ENCODE measurements at places on chromosomes 11 and 22. TPM values are rescaled to one million over a fixed set of nuclear protein-coding genes. Genes with fewer than 3 reads are reported as not detected.

DNA sequence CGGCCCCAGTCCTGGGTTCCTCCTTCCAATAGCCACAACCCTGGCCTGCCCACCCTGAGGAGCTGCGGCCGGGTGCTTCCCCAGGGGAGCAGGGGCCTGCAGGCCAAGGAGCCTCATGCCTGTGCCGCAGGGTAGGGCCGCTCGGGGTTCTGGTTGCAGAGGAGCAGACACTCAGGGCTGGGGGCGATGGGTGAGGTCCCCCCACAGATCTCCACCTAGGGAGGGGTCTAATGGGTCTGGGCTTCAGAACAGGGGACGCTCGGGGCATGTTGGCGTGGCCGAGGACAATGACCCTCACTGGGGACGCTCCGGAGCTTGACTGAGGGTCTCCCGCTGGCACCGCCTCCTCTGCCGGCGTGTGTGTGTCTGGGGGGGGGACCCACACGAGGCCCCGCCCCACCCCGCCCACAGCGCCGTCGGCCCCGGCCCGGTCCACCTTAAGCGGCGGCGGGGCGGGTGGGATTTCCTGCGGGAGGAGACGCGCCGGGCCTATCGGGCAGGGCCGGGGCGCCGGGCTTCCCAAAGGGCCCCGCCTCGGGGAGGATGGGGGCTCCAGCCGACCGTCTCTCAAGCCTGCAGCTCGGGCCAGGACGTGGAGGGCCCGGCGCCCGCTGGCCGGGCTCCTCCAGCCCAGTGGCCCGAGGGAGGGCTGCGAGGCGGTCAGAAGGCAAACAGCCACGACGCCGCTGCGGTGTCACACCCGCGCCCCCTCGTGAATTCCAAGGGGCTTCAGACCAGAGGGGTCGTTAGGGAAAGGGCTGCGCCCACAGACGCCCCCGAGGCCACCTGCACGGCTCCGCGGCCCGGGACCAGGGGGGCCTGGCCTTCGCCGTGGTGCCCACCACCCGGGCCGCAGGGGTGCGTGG is 640 bp upstream of the ZDHHC8 start:
- peak; percentile 94 for DNase-seq

DNA sequence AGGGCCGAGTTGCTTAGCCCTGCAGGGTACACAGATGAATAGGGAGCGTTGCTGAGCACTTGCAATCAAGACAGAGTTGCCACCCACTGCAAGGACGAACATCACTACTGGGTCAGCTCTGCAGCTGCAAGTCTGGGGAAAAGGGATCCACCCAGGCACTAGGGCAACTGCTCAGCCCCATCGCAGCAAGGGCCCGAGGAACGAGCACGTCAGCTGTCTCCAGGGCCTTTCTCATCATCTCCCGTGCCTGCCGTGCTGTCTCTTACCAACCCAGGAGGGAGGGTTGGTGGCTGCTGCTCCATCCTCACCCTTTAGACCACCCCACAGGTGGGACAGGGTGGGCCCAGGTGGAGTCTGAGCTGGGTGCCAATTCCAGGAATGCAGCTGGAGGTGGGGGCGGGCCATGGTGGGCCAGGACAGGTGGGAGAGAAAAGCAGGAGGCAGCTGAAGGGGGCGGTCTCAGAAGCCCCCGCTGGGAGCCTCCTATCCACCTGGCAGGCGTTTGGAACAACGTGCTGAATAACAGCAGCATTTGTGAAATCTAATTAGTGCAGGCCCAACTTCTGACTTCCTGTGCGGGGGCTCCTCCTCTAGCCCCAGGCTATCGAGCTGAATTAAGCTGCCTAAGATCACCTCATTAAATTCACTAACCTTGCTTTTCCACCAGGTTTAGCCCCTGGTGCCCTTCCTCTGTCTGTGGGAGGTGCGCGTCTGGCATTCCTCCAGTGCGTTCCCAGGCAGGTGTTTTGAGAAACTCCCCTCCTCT is 252.5 kb downstream of the ST3GAL4 start:
- DNase-seq: peak; percentile 63

DNA sequence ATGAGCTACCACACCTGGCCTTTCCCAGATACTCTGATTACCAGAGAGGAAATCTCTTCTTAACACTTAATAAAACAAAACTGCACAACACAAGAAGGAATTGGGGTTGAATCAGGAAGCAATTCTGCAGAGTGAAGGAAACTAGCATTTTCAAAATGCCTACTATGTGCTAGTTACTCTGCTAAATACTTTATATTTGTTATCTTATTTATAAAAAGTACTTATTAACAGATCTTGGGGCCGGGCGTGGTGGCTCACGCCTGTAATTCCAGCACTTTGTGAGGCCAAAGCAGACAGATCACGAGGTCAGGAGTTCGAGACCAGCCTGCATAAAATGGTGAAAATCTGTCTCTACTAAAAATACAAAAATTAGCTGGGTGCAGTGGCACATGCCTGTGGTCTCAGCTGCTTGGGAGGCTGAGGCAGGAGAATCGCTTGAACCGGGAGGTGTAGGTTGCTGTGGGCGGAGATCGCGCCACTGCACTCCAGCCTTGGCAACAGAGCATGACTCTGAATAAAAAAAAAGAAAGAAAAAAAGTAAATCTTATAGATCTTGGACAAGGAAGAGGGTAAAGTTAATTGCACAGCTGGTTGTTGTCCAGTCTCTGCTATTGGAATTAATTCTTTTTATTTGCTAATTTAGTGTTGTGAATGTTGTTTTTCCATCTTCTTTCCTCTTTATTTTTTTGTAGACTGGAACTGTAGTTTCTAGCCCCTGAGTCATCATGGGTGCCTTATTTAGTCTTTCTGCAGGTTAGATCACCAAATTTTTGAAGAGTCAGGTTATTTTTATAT is 22.1 kb downstream of the TMEM135 start:
- DNase-seq: no peak

DNA sequence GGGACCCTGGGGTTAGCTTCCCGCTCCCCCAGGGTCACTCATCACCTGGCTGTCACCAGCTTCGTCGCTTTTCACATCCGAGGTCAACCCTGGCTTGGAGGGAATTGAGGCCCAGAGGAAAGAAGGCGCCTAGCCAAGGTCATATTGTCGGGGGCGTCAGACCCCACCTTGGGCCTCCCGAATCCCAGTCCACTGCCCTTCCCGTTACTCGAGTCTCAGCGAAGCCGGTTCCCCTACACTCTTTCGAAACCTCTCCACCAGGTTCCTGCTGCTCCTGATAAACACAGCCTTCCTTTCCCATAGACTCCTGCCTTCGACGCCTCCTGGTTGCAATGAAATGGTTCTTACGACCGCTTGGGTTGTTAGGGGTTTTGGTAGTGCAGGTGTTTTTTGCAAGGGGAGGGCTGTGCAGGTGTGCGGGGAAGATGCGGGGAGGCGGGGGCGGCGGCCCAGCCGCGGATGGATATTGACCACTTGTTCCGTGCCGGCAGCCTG is 642 bp downstream of the NAA40 start:
- no peak for DNase-seq

GRCh38 chr22:42644422-42645340 is 4.3 kb upstream of the ATP5MGL start:
- peak; percentile 67 for DNase-seq

- DNase-seq: no peak
Measured at GRCh38 chr11:35893796-35894475, 49.9 kb upstream of the LDLRAD3 start.

- no peak for DNase-seq
Measured at GRCh38 chr11:2273771-2274170, 3.4 kb upstream of the ASCL2 start.

DNA sequence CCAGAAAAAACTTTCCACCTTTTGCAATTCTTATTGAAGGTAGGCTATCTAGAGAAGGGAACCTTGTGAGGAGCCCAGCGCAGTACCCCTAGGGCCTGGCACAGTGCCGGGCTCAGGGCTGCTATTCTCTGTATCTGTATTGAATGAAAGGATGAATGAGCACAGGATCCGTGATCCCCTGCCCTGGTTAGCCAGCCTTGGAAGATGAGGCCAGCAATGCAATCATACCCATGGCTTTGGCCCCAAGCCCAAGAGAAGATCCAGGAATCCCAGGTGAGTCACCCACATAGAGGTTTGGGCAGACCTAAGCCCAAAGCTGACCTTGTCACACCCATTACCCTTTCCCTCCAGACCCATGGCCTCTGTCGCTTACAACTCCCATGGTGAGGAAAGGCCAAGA is 92.5 kb upstream of the CD82 start:
- no peak for DNase-seq

- DNase-seq: peak; percentile 56
Measured at GRCh38 chr11:44823006-44823405, 96.2 kb downstream of the TSPAN18 start.

DNA sequence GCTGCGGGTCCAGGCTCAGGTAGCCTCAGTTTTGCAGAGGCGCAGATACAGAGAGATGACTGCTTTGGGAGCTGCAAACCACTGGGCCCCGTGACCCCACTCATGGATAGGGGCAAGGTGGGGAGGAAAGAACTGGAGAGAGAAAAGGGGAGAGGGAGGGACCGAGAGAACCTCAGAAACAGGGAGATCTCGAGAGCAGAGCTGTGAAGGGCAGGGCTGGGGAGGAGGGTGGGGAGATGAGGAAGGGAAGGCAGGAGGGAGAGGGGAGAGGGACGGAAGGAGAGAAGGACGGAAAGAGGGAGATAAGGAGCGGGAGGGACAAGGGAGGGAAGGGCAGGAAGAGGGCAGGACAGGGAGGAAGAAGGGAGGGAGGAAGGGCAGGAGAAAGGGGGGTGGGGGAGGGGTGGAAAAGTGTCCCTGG is 46.3 kb downstream of the IGLL1 start:
- no peak for DNase-seq

DNA sequence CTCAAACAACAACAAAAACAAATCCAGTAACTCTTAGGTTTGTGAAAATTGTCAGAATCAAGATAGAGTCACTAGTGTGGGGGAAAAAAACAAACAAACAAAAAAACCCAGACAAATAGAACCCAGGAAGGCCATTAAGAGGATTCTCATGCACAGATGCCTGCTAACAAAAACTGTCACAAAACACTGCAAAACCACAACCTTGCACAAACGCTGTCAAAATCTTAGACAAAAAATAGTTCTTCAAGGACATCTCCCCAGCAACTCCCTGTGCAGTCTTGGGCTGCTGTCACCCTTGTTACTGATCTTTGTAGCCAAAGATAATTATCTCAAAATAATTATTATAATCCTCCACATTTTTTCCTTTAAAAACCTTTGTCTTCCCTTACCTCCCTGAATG is 4.6 kb upstream of the ZBED5 start:
- no peak for DNase-seq

TNNI2 gene
- not detected for total RNA-seq

TIGD3 gene
- 0.35 TPM for total RNA-seq

OR5B21 gene
- total RNA-seq: not detected

NLRP6 gene
- total RNA-seq: 0.26 TPM

C11orf65 gene
- 0.41 TPM for total RNA-seq

Data from H7 (cell line).